ENCODE measurements at places on chromosomes 3 and 15. TPM values are rescaled to one million over a fixed set of nuclear protein-coding genes. Genes with fewer than 3 reads are reported as not detected.

DNA sequence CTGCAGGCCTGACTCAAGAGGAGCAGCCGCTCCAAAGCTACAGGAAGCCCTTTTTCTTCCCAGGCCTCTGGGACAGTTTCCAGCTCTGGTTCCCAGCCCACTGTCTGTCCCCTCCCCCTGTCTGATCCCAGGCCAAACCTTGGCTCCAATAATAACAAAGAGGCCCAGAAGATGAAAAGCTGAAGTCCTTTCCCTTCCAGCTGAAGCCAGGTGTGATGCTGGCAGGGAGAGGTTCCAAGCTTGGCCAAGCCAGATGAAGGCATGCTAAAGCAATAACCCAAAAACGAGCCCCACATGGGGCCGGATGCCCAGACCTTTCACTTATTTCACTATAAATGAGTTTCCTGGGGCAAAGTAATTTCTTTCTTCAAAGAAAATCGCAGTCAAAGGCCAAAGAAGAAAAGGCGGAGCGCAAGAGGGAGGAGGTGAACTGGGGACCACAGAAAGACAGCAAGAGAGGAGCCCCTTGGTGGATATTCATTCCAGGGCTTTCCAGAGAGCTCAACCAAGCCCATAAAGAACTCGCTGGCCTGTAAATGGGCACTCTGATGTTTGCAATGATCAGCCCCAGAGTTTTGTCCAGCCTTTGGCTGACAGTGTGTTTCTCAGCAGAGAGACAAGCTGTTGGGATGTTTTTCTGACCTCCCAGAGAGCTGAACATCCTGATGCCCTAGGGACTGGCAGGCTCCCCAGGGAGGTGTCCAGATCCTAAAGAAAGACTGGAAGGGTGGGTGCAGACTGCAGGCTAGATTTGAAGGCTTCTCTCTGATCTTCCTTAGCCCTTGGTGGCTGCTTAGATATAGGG, 157.6 kb downstream of the UACA start:
- peak; percentile 31 for DNase-seq
- no peak overlapping the region for H3K27ac ChIP-seq
- H3K27me3 ChIP-seq = no peaks in the 10 kb centered on the region
- H3K4me1 ChIP-seq = peaks cover 37% of the 10 kb centered on the region
- H3K36me3 ChIP-seq = no peaks in the 10 kb centered on the region

DNA sequence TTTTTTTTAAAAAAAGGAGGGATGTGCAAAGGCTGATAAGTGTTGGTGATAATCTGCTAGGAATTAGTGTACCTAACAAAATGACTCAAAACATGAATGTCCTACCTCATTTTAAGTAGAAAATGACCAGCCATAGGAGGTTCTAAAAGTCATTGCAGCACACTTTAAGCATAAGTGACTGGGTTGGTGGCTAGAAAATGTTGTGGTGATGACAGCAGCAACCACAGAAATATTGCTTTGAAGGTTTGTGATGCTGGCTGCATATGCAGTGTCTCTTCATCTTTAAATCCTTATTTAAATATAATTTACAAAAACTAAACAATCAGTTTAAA, 55.2 kb downstream of the CMSS1 start:
- no peak for DNase-seq
- H3K4me3 ChIP-seq = no peak overlapping the region
- H3K27ac ChIP-seq = no peak overlapping the region
- H3K4me1 ChIP-seq = peaks cover 16% of the 10 kb centered on the region

DNA sequence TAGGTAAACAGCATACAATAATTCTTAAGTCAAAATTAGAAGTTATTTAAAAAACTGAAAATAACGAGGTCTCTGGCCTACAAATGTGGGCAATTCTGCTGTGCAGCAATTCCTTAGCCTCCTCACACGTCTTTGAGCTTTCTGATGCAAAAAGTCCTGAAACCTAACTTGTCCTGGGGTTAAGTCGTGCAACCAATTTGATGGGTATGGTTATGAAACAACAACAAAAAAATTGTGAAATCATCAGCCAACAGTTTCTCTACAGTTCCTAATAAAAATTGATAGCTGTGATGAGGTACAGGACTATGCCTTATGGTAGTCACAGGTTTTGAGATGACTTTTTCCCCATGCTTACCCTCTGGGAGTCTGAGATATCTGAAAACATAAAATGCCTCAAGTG, 6.5 kb upstream of the GLB1 start:
- no peak for DNase-seq
- no peaks in the 10 kb centered on the region for H3K36me3 ChIP-seq
- no peak overlapping the region for H3K27ac ChIP-seq

GRCh38 chr3:22685597-22685996, 517.5 kb upstream of the UBE2E2 start:
- no peak overlapping the region for H3K27ac ChIP-seq
- no peaks in the 10 kb centered on the region for H3K27me3 ChIP-seq
- H3K4me1 ChIP-seq = no peaks in the 10 kb centered on the region
- no peaks in the 10 kb centered on the region for H3K36me3 ChIP-seq
- H3K4me3 ChIP-seq = no peak overlapping the region
- peak; percentile 13 for DNase-seq

GRCh38 chr3:39533226-39533625, 65.7 kb downstream of the MOBP start:
- no peak overlapping the region for H3K4me3 ChIP-seq
- H3K36me3 ChIP-seq = no peaks in the 10 kb centered on the region
- DNase-seq = no peak

DNA sequence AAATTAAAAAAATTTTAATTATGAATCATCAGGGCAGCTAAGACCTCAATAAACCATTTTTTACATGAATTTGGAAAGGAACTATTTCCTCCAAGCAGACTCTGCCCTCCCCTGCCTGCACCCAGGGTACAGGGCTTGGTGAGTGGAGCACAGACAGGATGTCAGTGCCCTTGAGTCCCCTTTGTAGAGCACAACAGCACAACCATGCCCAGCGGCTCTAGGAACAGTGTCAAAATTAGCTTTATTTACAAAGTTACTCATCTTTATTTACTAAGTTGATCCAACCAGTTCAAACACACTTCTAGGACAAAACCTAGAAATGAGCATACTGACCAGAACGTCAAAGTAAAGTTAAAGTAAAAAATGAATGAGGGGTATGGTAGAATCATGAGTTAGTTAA, 90.6 kb upstream of the TSC22D2 start:
- H3K27ac ChIP-seq = no peak overlapping the region
- no peaks in the 10 kb centered on the region for H3K4me1 ChIP-seq
- H3K27me3 ChIP-seq = no peaks in the 10 kb centered on the region
- H3K4me3 ChIP-seq = no peak overlapping the region
- H3K36me3 ChIP-seq = no peaks in the 10 kb centered on the region

GRCh38 chr3:66633402-66634381, 132.9 kb upstream of the LRIG1 start:
- H3K36me3 ChIP-seq = no peaks in the 10 kb centered on the region
- peaks cover 18% of the 10 kb centered on the region for H3K4me1 ChIP-seq
- H3K27me3 ChIP-seq = no peaks in the 10 kb centered on the region
- H3K4me3 ChIP-seq = no peak overlapping the region

- DNase-seq = peak; percentile 74
- H3K27ac ChIP-seq = no peak overlapping the region
- no peak overlapping the region for H3K4me3 ChIP-seq
- H3K4me1 ChIP-seq = peaks cover 9% of the 10 kb centered on the region
- no peaks in the 10 kb centered on the region for H3K27me3 ChIP-seq
Observed at GRCh38 chr15:51281368-51281967, 56.9 kb downstream of the CYP19A1 start.

- H3K4me1 ChIP-seq = no peaks in the 10 kb centered on the region
- no peak overlapping the region for H3K27ac ChIP-seq
- H3K36me3 ChIP-seq = no peaks in the 10 kb centered on the region
- no peaks in the 10 kb centered on the region for H3K27me3 ChIP-seq
Observed at GRCh38 chr15:62547584-62547983, 382.5 kb upstream of the C2CD4B start.

DNA sequence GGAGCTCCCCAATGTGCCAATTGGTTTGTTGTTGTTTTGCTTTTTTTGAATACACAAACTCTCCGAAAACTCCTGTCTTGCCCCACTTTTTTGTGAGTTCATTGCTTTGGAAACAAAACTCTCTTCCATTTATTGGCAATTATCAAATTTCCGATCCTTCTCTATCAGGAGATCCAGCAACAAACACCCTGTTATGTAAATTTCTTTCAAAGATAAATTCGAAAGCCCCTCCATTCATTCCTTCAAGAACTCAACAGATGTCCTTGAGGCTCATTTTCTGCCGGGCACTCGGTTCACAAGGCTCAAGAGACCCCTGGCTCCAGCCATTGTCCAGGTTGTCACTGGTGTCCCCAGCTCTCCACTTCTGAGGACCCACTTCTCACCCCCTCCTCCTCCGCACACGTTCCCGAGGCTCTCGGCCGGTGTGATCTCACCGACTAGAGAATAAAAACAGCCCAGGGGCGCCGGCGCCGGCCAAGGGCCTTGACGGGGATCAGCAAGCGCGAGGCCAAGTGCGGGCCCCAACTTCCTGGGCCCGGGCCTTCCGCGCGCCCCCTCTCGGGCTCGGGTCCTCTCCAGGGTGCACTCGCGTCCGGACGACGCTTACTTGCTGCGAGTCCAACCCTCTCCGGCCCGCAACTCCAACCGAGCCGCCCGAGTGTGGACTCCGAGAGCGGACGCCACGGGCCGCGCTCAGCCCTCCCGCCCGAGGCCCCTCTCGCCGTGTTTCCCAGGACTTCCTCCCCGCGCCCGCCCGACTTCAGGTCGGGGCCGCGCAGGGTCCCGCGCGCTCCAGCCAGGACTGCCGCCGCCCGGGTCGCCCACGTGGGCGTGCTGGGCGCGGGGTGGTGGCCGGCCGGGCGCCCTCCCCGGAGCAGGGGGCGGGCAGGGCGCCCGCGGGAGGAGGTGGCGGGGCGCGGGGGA, 533 bp upstream of the SMAD3 start:
- no peaks in the 10 kb centered on the region for H3K36me3 ChIP-seq
- H3K4me1 ChIP-seq = peaks cover 42% of the 10 kb centered on the region
- DNase-seq = peak; percentile 68
- H3K27me3 ChIP-seq = peaks cover 32% of the 10 kb centered on the region
- H3K4me3 ChIP-seq = peak overlapping the region; percentile 95

GRCh38 chr3:197224034-197224444, 74.4 kb downstream of the DLG1 start:
- H3K27me3 ChIP-seq = no peaks in the 10 kb centered on the region
- peaks cover 11% of the 10 kb centered on the region for H3K4me1 ChIP-seq
- H3K4me3 ChIP-seq = no peak overlapping the region

DNA sequence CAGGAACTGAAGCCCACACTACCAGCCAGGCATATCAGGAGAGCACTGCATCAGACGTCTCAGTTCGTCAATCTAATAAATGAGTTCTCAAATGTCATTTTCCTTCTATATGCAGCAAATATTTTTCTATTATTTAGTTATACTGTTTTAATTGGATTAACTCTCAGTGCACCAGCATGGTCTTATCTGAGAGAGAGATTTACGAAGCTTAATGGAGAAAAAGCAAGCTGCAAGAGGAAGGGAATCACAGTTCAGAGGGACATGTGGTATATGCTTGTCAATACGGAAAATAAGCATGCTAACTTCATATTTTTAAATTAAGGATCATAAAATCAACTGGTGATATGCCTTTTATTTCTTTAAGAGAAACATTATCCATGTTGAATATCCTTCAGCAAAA, 213.1 kb upstream of the NECTIN3 start:
- no peaks in the 10 kb centered on the region for H3K36me3 ChIP-seq
- no peak overlapping the region for H3K27ac ChIP-seq
- no peaks in the 10 kb centered on the region for H3K4me1 ChIP-seq

DNA sequence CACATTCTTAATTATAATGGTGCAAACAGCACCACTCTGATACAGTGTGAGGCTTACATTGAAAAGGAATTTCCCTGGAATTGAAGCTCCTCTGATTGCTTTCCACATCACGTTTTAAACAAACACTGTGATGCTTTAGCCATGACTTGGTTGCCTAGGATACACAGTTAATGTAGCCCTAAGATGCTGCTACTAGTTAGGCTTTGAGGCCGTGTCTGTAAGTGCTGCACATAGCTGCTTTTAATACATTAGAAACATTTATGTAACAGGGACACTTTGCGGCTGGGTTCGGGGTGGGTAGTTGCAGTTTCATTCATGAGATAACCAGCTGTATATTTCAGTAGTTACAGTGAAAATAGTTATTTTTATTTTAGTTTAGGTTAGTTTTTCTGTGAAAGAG, 334.7 kb downstream of the NLGN1 start:
- H3K4me3 ChIP-seq = no peak overlapping the region
- H3K4me1 ChIP-seq = peaks cover 16% of the 10 kb centered on the region
- no peaks in the 10 kb centered on the region for H3K27me3 ChIP-seq
- no peak overlapping the region for H3K27ac ChIP-seq
- peak; percentile 24 for DNase-seq

DNA sequence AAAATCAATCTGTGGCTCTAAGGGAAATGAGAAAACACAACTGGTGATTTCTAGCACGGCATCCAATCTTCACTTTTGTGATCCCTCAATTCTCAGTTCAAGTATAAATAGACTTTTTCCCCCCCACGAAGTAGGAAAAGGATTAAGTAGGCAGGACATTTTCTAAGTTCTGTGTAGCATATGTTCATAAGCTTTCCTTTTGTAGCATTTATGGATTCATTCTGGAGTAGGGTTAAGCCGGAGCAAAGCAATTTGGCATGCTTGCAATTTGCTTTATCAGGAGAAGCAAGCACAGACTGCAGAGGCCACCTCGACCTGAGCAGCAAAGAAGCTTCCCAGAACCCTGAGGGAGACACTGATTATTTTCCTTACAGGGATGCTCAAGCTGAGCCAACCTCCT, 66.3 kb downstream of the FHIT start:
- no peaks in the 10 kb centered on the region for H3K36me3 ChIP-seq
- DNase-seq = no peak
- no peaks in the 10 kb centered on the region for H3K27me3 ChIP-seq
- H3K4me1 ChIP-seq = peaks cover 5% of the 10 kb centered on the region
- H3K27ac ChIP-seq = no peak overlapping the region
- no peak overlapping the region for H3K4me3 ChIP-seq

Gene ZNF774
- total RNA-seq = 1.9 TPM

Gene DCLK3
- total RNA-seq = 0.34 TPM

Gene GP9
- total RNA-seq = not detected

Gene LINS1
- 15.1 TPM for total RNA-seq

Gene VGLL4
- 82.6 TPM for total RNA-seq

Gene GOLGA8T
- total RNA-seq = not detected

Gene PRRT3
- 11.6 TPM for total RNA-seq

Gene HTR3C
- total RNA-seq = not detected

Gene NAA80
- 21.8 TPM for total RNA-seq

Gene SUCNR1
- total RNA-seq = not detected

Gene B3GNT5
- total RNA-seq = 14.1 TPM

Measured in neural progenitor cell (in vitro differentiated cells).